ENCODE measurements at places on chromosomes 6 and 20.

DNA sequence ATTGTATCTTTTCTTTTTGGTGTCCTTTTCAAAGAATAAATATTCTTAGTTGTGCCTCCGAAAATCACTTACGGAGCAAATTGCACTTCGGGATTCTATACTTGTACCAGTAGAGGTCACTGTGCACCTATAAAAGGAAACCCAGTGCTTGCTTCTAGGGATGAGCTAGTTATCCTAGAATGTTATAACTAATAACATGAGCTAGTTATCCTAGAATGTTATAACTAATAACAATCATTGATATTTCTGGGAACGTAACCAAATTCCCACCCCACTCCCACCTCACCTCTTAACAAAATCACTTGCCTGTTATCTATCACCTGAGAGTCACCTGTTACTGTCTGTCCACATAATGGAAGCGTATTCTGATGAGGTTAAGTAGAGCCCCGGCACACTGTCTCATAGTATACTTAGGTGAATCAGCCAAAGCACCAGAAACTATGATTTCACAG lies 126.9 kb upstream of the TIAM2 start:
- H3K27ac ChIP-seq = no peak overlapping the region
- no peaks in the 10 kb centered on the region for H3K27me3 ChIP-seq
- no peaks in the 10 kb centered on the region for H3K36me3 ChIP-seq
- H3K4me1 ChIP-seq = peaks cover 8% of the 10 kb centered on the region
- no peak for DNase-seq

GRCh38 chr20:33388268-33388667 lies 13.1 kb downstream of the CDK5RAP1 start:
- no peak overlapping the region for H3K27ac ChIP-seq
- DNase-seq = no peak
- H3K36me3 ChIP-seq = peaks cover 6% of the 10 kb centered on the region

GRCh38 chr6:100740439-100740838 lies 140.7 kb downstream of the ASCC3 start:
- no peaks in the 10 kb centered on the region for H3K36me3 ChIP-seq
- H3K4me1 ChIP-seq = no peaks in the 10 kb centered on the region
- no peak overlapping the region for H3K4me3 ChIP-seq

GRCh38 chr6:68639826-68640490 lies 4.9 kb downstream of the ADGRB3 start:
- H3K36me3 ChIP-seq = no peaks in the 10 kb centered on the region
- DNase-seq = no peak
- no peaks in the 10 kb centered on the region for H3K4me1 ChIP-seq
- H3K4me3 ChIP-seq = no peak overlapping the region
- H3K27me3 ChIP-seq = no peaks in the 10 kb centered on the region

- peaks cover 5% of the 10 kb centered on the region for H3K27me3 ChIP-seq
- H3K36me3 ChIP-seq = no peaks in the 10 kb centered on the region
- H3K4me1 ChIP-seq = 0 out of 2 replicates have a peak, but pooled peaks cover 5% of the 10 kb centered on the region
- DNase-seq = no peak
- no peak overlapping the region for H3K27ac ChIP-seq
- H3K4me3 ChIP-seq = no peak overlapping the region
Observed at GRCh38 chr20:58880994-58881752, 28.7 kb downstream of the GNAS start.

- peaks cover 2% of the 10 kb centered on the region for H3K36me3 ChIP-seq
- H3K27me3 ChIP-seq = no peaks in the 10 kb centered on the region
- H3K4me3 ChIP-seq = no peak overlapping the region
Observed at GRCh38 chr6:154435400-154435945, 75.0 kb downstream of the CNKSR3 start.

DNA sequence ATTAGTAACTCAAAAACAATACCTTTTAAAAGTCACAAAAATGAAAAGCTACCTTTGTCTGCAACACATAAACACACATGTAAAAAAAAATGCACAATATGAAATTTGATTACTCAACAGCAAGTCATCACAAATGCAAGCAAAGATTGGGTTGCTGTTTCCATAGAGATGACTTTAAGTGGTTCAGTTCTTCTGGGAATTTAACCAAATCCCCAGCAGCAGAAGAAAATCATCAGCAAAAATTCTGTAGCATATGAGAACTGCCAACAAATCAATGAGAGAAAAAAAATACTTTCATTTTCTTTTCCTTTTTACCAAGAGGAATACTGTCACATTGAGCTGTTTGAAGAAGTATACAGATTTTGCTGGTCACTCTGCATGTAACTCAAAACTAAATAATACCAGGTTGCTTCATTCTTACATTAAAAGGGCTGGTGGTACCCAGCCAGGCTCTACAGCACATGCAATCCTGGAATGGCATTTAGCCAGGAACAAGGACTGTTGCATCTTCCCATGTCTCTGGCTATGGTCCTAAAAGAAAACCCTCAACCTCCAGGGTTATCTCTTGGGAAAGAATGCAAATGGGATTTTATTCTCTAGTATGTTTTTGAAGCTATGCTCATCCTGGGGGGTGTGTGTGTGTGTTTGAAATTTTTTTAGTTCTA lies 158.3 kb downstream of the OPRM1 start:
- H3K27me3 ChIP-seq = no peaks in the 10 kb centered on the region
- H3K36me3 ChIP-seq = no peaks in the 10 kb centered on the region
- no peaks in the 10 kb centered on the region for H3K4me1 ChIP-seq
- no peak for DNase-seq
- H3K27ac ChIP-seq = no peak overlapping the region
- H3K4me3 ChIP-seq = no peak overlapping the region

DNA sequence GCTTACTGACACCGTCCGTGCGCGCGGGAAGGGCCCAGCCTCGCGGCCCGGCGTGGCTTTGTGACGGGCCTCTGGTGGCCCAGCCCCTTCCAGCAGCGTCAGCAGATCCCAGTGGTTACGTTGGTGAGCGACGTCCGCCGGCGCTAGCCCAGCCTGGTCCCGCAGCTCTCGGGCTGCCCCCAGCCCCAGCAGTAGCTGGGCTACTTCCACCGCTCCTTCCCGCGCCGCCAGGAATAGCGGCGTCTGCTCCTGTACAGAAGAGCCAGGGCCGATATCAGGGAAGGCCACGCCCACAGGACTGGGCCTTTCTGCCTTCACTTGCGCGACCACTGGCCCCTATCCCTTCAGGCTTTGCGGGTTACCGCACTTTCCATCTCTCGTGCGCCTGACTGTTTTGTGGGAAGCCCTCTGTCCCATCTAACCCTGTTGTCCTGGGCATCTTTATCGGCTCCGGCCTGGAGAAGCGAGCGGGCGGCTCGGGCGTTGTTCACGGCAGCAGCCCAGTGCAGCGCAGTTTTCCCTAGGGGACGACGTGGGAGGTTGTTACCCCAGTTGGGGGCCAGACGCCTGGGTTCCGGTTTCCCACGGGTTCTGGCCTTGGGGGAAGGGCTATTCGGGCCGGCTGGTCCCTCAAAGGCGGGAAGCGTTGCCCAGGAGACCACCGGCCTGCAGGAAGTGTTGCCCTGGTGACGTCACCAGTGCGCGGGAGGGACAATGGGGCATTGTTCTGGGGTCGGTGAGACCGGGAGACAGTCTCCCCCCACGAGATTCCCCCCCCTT lies 3.6 kb upstream of the GPSM3 start:
- peaks cover 12% of the 10 kb centered on the region for H3K4me1 ChIP-seq
- no peaks in the 10 kb centered on the region for H3K36me3 ChIP-seq
- no peaks in the 10 kb centered on the region for H3K27me3 ChIP-seq
- peak overlapping the region; percentile 99 for H3K27ac ChIP-seq
- peak; percentile 85 for DNase-seq

GRCh38 chr6:40931931-40932330 lies 107.1 kb downstream of the UNC5CL start:
- peaks cover 8% of the 10 kb centered on the region for H3K4me1 ChIP-seq
- H3K27ac ChIP-seq = no peak overlapping the region
- H3K27me3 ChIP-seq = no peaks in the 10 kb centered on the region
- no peaks in the 10 kb centered on the region for H3K36me3 ChIP-seq
- no peak for DNase-seq

- 0 out of 2 replicates have a peak, but pooled peaks cover 10% of the 10 kb centered on the region for H3K4me1 ChIP-seq
- no peaks in the 10 kb centered on the region for H3K36me3 ChIP-seq
- peak overlapping the region; percentile 71 for H3K27ac ChIP-seq
- DNase-seq = no peak
- H3K4me3 ChIP-seq = peak overlapping the region; percentile 31
Observed at GRCh38 chr6:122399055-122399347, 451 bp upstream of the HSF2 start.

GRCh38 chr20:37797669-37798175 lies 103.9 kb downstream of the CTNNBL1 start:
- no peak overlapping the region for H3K4me3 ChIP-seq
- no peaks in the 10 kb centered on the region for H3K27me3 ChIP-seq
- H3K36me3 ChIP-seq = peaks cover 3% of the 10 kb centered on the region
- DNase-seq = no peak
- H3K4me1 ChIP-seq = no peaks in the 10 kb centered on the region

GRCh38 chr6:166853371-166854325 lies 102.7 kb downstream of the RNASET2 start:
- H3K27ac ChIP-seq = no peak overlapping the region
- H3K27me3 ChIP-seq = no peaks in the 10 kb centered on the region
- H3K4me1 ChIP-seq = no peaks in the 10 kb centered on the region
- no peaks in the 10 kb centered on the region for H3K36me3 ChIP-seq
- H3K4me3 ChIP-seq = no peak overlapping the region

- no peaks in the 10 kb centered on the region for H3K27me3 ChIP-seq
- no peak overlapping the region for H3K27ac ChIP-seq
- no peak overlapping the region for H3K4me3 ChIP-seq
- no peaks in the 10 kb centered on the region for H3K36me3 ChIP-seq
- no peaks in the 10 kb centered on the region for H3K4me1 ChIP-seq
Observed at GRCh38 chr6:44575644-44576043, 188.1 kb downstream of the CDC5L start.

DNA sequence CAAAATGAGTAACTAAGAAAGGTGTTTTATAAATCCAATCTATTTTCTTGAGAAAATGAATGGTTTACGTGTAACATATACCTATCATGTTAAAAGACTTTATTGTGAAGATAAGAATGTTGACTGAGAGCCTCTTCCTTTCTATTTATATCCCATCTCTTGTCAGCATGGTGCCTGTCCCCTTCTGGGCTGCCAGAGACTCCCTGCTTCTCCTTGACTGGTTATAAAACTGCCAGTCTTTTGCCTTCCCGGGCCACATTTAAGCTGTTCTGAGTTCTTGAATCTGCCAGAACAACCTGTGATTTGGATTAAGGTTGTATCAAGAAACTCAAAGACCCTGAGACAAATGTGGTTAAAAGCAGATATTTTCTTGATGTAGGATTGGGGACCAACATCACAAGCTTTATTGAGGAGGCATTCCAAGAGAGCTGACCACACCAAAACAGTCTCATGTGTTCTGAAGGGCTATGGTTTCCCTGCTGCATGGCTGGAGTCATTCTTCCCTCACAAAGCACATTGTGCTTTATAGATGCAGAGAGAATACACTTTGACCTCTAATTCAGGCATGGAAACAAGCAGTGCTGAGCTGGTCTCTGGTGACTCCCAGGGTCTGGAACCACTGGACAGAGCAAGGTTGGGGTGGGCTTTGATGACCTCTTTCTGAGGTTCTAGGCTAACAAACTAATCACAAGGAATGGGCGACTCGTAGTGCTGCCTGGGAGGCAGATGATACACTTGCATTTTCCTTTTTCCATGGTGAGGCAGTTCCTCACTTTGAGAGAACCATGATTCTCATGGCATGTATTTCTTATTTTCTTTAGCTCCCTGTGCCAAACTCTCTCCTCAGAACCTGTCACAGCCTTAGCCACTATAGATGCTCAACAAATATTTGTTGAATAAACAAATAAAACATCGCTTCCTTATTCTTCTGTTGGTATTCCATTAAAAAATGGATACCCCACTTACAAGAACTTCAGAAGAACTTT lies 205.0 kb upstream of the PREP start:
- peaks cover 31% of the 10 kb centered on the region for H3K4me1 ChIP-seq
- no peaks in the 10 kb centered on the region for H3K27me3 ChIP-seq
- no peak for DNase-seq
- no peak overlapping the region for H3K4me3 ChIP-seq
- no peaks in the 10 kb centered on the region for H3K36me3 ChIP-seq

GRCh38 chr6:135534773-135535380 lies 37.3 kb upstream of the AHI1 start:
- H3K27me3 ChIP-seq = no peaks in the 10 kb centered on the region
- no peak for DNase-seq
- no peak overlapping the region for H3K27ac ChIP-seq
- H3K4me3 ChIP-seq = no peak overlapping the region
- no peaks in the 10 kb centered on the region for H3K4me1 ChIP-seq

- no peaks in the 10 kb centered on the region for H3K4me1 ChIP-seq
- no peak overlapping the region for H3K4me3 ChIP-seq
- no peak overlapping the region for H3K27ac ChIP-seq
- DNase-seq = peak; percentile 73
- no peaks in the 10 kb centered on the region for H3K36me3 ChIP-seq
- no peaks in the 10 kb centered on the region for H3K27me3 ChIP-seq
Observed at GRCh38 chr6:32796848-32797776, 19.7 kb downstream of the HLA-DOB start.

DNA sequence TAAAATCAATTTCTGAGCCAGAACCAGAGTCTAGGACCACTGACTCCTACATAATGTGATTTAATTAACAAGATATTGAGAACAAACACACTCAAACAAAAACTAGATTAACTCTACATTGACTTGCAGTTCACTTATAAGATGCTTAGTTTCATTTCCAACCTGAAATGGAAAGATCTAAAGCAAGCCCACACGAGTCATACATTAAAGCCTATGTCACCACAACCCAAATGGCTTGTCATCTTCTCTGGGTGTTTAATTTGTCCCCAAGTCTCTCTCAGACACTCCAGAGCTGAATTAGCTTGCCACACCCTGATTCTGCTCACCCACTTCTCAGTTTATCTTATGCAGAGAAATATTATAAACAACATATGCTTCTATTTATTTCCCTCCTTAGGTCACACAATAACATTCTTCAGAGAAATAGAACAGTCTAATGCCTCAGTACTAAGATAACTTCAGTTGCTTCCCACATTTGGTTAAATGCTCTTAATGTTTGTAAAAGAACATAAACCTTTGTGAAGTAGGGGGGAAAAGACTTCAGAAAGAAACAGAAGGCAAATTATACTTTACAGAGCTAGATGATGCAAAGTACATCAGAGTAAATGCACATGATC lies 8.8 kb upstream of the FBXO30 start:
- no peaks in the 10 kb centered on the region for H3K36me3 ChIP-seq
- no peak overlapping the region for H3K4me3 ChIP-seq
- DNase-seq = no peak
- H3K27me3 ChIP-seq = no peaks in the 10 kb centered on the region

GRCh38 chr6:1667012-1667804 lies 57.5 kb downstream of the FOXC1 start:
- H3K27me3 ChIP-seq = no peaks in the 10 kb centered on the region
- H3K27ac ChIP-seq = no peak overlapping the region
- no peaks in the 10 kb centered on the region for H3K36me3 ChIP-seq
- no peak overlapping the region for H3K4me3 ChIP-seq

DNA sequence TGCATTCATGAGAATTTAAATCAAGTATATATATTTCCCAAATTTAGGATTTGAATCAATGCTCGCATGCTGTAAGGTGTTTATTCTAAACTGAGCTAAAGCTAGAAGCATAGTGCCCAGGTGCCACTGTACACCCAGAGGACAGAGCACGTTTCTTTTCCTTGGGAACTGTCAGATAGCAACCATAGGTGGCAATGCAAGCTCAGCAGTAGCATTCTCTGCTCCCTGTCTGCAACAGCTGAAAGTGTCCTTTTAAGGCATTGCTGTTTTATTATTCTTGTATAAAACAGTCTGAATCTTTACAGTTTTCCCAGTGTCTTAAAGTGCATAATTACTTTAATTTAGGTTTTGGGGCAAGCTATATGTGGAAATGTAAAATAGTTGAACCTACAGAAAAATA lies 443.4 kb upstream of the MMS22L start:
- DNase-seq = no peak
- H3K4me3 ChIP-seq = no peak overlapping the region
- H3K4me1 ChIP-seq = no peaks in the 10 kb centered on the region
- H3K27me3 ChIP-seq = no peaks in the 10 kb centered on the region
- no peaks in the 10 kb centered on the region for H3K36me3 ChIP-seq
